ENCODE measurements at places on chromosomes 2 and 18.

DNA sequence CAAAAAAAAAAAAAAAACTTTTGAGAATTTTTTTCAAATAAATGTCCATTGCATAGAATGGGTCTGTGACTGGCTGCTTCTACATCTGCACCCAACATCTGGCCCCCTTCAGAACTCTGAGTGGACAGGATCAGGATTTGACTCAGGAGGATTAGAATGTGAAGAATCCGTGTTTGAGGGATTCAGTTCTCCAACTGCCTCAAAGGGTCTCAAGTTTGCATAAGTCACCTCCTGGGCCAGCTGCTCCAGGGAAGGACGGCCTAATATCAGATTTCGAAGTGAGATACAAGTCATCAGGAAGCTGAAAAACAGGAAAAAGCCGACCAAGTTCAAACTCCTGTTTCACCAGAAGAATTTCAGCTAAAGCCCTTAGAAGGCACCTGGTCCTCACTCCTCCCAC is 10.9 kb downstream of the MAT2A start:
- DNase-seq = no peak

DNA sequence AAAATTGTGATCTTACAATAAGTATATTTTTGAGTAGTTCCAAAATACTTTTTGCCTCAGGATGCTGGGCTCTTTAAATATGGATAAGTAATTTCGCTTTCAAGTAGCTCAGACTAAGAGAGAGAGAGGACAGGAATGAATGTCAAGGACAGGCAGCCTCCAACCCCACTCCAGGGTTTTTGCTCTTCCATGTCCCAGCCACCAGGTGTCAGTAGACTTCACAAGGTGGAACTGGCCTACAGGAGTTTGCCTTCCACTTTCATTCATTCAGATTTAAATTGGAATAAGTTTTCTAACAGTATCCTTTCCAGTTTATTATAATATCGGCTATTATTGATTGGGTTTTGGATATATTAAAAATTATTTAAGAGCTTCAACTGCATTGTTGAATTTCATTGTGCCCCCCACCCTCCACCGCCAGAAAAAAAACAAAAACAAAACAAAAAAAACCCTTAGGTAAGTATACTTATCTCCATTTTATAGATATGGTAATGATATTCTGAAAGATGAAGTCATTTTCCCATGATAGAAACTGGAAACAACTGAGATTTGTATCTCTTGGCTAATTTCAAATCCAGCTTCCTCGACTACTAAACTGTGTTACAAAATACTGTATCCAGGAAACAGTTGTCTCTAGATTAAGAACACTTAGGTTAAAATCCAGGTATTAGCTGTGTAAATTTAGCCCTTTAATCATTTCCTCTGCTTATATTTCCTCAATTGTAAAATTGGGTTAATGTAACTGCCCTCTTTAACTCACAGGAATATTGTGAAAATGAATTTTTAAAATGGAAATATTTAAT is 793.1 kb downstream of the ERBB4 start:
- peak; percentile 29 for DNase-seq

DNA sequence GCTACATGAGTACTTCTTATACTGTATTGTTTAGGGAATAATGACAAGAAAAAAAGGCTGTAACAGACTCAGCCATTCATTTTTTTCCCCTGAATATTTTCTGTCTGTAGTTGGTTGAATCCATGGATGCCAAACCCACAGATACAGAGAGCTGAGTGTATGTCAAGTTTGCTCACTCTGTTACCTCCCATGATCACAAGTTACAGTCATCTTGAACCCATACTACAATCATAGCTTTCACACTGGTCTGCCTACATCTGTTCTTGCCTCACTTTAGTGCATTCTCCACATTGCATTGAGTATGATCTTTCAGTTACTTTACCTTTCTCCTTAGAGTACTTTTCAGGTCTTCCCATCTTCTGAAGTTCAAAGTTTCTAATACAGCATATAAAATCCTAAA is 94.0 kb downstream of the BIRC6 start:
- DNase-seq = no peak

- DNase-seq = peak; percentile 20
Measured at GRCh38 chr2:165328272-165328671, 89.1 kb downstream of the SCN2A start.

- DNase-seq = no peak
Measured at GRCh38 chr2:195410074-195410671, 246.9 kb upstream of the SLC39A10 start.

DNA sequence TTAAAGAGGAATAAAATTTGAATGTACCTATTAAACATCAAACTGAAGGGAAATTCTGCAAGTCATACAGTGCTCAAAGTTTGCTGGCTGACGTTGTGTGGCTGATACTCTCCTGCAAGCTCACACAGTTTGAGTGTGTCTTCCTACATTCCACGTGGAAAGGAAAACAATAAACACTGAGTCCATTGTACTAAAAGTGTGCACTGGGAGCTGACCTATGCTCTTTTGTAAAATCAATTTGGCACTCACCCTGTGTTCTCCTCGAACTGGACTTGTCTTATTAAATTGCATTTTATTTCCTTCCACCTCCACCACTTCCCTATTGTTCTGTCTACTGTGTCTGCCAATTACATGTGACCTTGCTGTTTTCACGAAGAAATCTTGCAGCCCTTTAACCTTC is 458.0 kb downstream of the CPS1 start:
- DNase-seq = no peak

DNA sequence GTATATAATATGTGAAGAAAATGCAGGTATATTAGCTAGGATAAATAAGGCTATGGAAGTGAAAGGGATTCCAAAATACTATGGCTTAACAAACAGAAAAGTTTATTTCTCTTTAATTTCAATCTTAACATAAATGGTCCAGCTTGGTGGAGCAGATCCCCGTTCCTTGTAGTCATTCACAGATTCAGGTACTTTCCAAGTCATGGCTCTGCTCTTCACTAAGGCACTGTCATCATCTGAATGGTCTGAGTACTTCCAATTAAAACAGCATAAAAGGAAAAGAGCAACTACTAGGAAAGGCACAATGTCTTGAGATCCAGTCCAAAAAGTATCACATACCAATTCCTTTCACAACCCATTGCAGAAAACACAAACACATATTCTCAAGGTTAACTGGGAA is 63.4 kb downstream of the OLA1 start:
- DNase-seq = no peak

DNA sequence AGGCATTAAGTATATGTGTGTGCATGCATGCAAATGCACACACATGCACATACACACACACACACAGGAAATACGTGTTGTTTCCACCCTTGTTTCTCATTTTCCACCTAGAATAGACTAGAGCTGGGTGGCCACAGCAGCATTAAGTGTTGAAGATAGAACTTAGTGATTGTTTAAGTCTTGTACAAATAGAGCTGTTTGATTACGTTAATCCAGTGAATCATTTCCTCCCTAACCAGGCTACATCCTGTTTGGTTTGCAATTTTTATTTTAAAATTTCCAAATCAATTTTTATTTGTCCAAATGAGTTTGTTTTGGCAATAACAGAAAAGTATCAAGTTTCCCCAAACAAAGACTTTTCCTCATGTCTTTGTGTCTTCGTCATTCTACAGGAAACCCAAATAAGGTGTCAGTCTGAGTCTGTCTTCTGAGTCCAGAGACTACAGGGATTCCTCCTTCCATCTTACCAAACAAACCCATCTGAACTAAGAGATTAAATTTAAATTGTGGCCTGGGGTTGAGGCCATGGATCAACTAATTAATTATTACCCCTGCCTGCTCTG is 74.6 kb upstream of the GALNT5 start:
- peak; percentile 14 for DNase-seq
